SIG-M5 (cell line): ENCODE measurements at places on chromosomes 5 and 9.

DNA sequence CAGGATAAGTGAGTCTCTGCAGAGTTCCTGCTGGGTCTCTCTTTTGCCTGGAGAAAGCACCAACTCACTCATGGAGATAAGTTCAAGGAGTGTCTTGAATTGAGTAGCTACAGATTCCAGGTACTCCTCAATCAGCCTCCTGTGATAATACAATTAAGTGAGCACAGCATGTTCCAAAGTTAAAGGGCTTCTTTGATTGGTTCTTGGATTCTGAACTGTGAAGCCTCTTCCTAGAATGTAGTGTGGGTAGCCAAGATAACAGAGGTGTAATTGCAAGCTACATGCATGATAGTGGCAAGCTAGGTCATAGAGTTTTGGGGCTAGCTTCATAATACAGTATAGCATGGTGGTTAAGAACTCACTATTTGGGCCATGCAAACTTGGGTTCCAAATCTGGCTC, 23.2 kb upstream of the CARNMT1 start:
- DNase-seq, result no peak

DNA sequence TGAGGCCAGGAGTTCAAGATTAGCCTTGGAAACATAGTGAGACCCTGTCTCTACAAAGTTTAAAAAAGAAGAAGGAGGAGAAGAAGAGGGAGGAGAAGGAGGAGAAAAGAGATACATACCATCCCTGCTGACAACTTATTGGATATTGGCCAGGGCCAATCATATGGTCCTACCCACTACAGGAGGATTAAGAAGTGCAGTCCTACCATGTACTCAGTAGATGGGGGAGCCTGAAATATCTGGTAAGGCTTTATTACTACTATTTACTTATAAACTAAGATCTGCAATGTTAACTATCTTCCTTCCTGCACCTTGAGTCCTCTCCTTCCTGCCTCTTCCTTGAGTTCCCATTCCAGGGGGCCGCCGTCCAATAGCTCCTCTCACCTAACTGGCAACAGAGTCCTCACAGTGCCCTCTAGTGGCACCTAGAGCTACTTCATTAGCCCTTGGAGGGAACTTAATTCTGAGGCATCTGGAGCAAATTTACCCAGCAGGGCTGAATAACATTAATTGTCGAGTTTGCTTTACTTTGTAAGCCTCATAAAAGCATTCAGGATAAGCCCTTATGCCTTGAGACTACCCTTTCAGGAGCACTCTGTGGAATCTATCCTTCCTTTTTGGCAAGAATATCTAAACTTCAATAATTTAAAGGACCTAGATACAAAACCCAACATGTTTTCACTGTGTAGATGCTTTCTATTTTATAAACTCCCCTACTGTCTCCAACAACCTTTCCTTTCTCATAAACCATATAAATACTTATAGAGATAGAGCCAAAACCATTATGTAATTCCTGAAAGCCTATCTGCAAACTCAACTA, 39.1 kb upstream of the RANBP6 start:
- DNase-seq, result no peak

DNA sequence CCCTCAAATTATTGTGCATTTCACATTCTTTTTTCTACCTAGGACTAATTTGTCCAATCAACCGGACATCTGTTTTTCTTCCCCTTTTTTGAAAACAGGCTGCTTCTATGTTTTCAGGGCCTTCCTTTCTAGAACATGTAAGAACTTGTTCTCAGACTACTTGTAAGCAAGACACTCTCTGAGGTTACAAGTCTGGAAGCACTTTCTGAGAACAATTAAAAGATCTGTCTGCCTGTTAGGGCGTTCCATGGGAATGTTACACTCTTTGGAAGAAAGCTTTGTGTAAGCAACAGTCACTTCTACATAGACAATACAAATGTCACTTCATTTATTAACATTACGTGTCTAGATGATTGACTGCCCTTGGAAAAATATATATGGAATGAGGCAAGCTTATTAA, 50.9 kb upstream of the HSPB3 start:
- no peak for DNase-seq

- no peak for DNase-seq
These were observed 20.4 kb downstream of the FBXO10 start for GRCh38 chr9:37555786-37556185.

- no peak for DNase-seq
These were observed 88.8 kb downstream of the OTULIN start for GRCh38 chr5:14753292-14753691.

DNA sequence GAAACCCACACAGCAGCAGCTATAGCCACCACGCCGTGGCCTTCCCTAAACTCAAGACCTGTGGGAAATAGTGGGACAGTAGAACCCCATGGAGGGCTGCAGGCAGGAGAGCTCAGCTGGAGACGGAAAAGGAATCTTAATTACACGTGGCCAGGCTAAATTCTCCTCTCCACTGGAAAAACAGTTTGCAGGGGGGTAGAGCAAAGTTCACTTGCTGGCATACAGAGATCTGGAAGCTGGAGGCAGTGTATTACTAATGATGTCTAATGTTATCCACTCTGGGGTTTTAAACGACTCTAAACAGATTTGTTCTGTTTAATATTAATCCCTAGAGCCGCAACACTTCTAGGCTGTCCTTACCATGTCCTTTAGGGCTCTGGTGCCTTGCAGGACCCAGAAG, 257.1 kb downstream of the SAXO1 start:
- DNase-seq, result no peak

DNA sequence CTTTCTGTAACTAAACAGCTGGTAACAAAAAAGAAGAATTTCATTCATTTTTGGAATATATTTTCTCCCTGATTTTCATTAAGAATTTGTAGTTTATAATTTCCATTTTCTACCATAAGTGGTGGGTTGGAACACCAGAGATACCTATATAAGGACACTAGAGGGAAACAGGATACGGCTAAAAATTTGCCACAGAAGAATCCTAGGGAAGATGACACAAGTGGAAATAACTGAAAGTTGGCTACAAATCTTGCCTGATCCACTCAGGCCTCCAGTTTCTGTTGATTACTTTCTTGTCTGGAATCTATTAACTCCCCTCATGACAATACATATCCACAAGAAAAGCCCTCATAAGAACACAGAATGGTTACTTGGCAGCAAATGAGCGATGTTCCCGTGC, 46.8 kb downstream of the FREM1 start:
- no peak for DNase-seq
